ENCODE measurements at places on chromosomes 5 and 9.

DNA sequence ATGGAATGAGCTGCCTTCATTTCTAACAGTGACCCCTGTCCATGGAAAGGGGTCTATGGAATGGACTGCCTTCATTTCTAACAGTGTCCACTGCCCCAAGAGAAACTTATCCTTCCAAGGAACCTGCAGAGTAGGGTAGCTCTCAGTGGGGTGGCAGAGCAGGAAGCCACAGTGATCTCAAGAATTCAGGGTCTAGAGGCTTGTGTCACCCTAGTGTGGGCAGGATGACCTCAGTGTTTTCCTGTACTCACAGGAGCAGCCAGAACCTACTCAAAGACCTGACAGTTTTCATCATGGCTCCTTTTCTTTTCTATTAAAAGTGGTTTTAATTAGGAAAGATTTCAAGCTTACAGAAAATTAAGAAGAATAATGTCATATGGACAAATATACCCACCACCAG, 27.5 kb downstream of the SEC61B start:
- no peak for DNase-seq

DNA sequence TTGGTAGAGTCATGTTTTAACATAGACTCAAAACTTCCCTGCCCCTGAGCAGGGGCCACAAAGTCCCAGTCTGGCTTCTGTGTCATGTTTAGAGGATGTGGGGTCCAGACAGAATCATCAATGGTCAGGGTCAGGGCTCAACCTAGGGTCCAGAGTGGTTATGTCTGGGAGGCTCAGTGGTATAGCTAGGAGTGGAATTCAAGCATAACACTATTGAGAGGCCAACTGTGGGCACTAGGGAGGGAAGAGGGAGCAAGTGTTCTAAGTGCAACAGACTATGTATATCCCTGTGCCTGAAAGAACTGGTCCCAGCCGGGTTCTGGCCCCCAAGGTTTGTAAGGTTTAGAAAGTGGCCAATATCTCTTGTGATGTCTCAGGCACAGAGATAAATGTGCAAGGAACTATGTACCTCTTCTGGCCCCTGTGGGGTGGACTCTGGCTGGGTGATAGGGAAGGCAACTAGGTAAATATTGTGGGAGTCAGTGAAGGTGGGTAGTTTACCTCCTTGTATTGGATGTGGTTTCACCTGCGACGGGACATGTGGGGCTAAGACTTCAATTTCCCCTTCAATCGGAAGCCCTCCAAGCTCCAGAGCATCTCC, 14.0 kb downstream of the MYORG start:
- no peak for DNase-seq

GRCh38 chr9:97556721-97557605, 55.5 kb downstream of the TMOD1 start:
- DNase-seq: no peak

DNA sequence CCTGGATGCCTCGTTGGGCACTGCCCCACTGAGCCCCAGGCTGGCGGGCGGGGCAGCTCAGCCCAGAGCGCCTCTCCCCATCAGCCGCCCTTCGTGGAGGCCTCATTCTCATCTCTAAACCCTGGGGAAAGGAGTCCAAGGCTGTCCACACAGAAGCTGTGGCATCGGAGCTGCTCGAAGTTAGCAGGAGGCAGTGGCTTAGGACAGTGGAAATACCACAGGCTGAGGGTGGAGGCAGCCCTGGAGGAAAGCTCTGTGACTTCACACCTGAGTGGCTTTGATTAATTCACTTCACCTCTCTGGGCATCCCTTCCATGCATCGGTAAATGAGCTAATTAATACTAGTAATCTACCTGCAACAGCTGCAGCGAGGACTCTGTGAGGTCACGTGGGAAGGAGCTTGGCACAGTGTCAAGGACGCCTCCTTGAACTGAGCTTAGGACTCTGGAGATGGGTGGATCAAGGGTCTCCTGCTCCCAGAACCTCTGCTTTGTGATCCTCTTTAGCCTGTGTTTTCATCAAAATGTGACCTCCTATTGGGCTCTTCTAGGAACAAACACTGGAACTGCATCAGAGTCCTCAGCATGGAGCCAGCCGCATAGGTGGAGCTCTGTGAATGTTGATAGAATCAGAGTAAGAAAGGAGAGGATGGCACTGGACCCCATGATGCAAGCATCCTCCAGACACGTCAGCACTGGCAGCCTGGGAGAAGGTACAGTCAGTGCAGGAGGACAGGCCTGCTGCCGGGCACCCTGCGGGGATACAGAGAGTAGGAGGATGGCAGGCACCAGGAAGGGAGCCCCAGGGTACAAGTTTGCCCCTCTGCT, 842 bp upstream of the ANGPTL2 start:
- no peak for DNase-seq

DNA sequence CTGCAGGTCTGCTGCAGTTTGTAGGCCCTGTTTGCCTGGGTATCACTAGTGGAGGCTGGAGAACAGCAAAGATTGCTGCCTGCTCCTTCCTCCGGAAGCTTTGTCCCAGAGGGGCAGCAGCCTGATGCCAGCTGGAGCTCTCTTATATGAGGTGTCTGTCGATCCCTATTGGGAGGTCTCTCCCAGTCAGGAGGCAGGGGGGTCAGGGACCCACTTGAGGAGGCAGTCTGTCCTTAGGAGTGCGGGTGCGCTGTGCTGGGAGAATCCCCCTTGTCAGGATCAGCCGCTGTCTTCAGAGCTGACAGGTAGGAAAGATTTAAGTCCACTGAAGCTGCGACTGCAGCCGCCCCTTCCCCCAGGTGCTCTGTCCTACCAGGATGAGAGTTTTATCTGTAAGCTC, 64.9 kb downstream of the CCDC171 start:
- no peak for DNase-seq

- DNase-seq: no peak
Measured at GRCh38 chr5:93072831-93073459, 508.1 kb downstream of the NR2F1-AS1 start.

DNA sequence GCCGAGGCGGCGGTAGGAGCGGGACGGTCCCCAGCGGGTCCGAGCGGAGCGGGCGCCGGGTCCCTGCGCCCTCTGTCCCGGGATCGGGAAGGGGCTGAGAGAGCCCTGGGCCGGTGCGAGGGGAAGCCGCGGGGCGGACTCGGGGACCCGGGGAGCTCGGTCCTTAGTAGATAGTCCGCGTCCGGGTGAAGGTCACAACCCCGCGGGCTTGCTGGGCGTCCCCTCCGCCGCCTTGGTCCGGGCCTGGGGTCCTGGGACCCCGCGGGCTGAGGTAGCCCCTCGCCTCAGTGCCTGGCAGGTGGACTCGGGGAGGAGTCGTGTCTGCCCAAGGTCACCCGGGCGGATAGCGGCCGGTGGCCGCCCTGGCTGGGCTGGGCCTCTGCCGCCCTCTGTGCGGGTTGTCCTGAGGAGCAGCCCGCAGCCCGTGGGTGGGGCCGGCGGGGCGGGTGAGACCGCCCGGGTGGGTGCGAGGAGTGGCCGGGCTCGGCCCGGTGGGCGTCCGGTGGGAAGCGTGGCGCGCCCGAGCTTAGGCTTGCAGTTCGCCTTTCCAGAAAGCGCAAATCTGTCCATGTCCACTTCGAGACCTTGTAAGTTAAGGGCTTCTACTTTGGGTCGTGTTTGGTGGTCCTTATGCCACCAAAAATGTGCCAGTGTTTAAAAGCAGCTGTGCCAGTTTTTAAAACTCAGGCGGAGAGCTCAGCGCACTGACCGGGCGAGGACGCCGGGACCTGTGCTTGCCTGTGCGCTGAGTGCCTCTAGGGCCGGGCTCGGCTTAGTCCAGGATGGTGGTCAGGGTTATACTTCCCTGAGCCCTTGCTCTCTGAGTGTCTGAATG, 554 bp downstream of the SDHA start:
- no peak for DNase-seq

- DNase-seq: no peak
Measured at GRCh38 chr5:129905473-129906176, 1.4 kb downstream of the CHSY3 start.

DNA sequence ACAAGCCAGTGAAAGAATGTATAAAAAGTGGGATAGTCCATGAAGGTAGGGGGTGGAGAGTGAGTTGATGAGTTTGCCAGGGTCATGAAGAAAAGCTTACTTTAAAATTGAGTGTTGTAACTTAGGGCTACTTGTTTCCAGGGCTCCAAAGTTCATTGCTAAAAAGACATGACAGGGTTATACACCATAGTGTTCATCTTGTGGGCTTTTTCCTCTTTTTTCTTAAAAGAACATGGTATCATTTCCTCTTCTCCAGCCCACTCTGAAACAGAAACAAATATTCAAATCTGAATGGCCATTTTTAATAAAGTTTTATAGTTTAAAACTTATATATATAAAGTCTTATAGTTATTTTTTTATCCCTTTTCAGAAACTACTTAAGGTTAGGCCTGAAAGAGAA, 115.7 kb upstream of the SMC2 start:
- DNase-seq: no peak

GRCh38 chr5:56818450-56819037, 3.2 kb downstream of the MAP3K1 start:
- no peak for DNase-seq

DNA sequence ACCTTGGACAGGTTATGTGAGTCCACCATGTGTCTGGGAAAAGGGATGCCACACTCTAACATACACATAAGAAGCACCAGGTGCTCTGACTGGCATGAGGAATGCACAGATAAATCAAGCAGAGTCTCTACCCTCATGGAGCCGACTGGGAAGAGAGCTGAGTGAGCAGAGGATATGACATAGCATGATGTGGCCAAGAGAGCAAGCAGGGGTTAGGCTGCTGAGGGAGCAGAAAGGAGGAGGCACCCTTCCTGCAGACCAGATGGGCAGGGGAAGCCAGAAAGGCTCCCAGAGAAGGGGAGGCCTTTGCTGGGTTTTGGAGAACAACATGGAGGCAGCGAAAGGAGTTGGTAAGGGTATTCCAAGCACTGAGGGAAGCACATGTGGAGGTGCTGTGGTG, 223.1 kb downstream of the GNA14 start:
- no peak for DNase-seq

DNA sequence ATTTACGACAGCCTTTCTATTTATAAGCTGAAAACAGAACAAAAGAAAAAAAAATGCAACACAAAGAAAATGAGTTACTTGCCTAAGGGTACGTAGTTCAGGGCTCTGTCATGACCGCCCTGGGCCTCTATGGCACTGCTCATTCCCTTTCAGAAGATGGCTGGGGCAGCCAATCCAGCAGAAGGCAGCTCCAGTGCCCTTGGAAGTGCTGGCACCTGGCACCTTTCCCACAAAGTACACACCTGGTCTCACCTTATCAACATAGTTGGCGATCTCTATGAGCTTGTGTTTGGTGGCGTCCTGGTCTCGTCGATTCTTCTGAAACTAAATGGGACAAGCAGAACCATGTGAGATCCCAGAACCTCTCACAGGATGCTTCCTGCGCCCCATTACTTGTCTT, 53.2 kb downstream of the NIPAL4 start:
- DNase-seq: no peak

DNA sequence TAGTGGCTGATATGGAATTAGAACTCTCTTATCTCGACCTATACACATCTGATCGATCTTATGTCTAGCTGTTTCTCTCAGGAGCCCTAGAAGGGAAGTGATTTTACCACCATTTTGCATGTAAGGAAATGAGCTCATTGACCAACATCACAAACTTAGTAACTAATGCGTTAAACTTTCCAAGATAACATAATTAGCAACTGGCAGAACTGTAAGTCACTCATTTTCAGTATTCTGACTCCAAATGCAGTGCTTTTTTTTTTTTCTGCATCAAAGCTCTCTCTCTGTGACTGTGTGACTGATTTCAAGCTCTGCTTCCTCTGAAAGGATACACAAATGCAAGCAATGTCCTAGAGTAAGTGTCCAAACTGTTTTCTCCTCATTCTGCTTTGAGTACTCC, 68.1 kb upstream of the FBXL7 start:
- no peak for DNase-seq

All from fibroblast of the conjunctiva (primary cell).